H4 (cell line): ENCODE measurements at places on chromosomes 11 and 22.

GRCh38 chr11:61059260-61059752, 43.0 kb upstream of the CD5 start:
- no peak for DNase-seq

GRCh38 chr11:65298655-65299179, 15.9 kb upstream of the CDC42EP2 start:
- no peak for DNase-seq

- no peak for DNase-seq
Measured at GRCh38 chr11:15926071-15926470, 430.3 kb downstream of the SOX6 start.

GRCh38 chr22:29145321-29146072, 60.2 kb upstream of the EMID1 start:
- DNase-seq = no peak

DNA sequence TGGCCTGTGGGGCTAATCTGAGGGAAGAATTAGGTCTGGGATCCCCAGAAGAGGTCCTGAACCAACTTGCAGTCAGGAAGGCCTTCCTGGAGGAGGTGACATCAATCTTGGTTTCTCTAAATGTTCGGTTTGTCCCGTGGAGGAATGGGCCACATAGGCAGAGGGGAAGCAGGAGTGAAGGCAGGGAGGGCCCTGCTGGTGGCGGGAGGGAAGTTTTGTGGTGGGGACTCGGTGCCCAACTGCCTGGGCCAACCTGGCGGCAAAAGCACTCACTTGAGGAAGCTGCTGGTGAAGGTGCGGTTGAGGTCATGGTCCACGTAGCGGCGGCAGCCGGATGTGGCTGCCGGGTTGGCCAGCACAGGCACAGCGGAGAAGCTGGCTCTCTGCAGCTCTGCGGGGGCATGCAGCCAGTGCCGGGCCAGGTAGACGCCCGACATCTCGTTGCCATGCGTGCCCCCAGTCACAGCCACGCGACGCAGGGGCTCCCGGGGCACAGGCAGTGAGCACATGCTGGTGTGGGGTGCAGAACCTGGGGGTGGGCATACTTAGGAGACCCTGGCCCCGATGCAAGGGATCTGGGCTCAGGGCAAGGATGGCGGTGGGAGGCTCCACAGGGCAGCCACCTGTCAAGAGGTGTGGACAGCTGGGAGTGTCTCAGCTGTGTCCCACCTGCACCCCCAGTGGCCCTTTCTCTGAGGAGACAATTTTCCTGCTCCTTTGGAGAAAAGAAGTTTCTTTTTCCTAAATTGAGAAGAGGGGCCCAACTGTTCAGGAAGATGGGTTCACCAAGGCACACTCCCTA, 3.8 kb downstream of the ACY3 start:
- DNase-seq = no peak

DNA sequence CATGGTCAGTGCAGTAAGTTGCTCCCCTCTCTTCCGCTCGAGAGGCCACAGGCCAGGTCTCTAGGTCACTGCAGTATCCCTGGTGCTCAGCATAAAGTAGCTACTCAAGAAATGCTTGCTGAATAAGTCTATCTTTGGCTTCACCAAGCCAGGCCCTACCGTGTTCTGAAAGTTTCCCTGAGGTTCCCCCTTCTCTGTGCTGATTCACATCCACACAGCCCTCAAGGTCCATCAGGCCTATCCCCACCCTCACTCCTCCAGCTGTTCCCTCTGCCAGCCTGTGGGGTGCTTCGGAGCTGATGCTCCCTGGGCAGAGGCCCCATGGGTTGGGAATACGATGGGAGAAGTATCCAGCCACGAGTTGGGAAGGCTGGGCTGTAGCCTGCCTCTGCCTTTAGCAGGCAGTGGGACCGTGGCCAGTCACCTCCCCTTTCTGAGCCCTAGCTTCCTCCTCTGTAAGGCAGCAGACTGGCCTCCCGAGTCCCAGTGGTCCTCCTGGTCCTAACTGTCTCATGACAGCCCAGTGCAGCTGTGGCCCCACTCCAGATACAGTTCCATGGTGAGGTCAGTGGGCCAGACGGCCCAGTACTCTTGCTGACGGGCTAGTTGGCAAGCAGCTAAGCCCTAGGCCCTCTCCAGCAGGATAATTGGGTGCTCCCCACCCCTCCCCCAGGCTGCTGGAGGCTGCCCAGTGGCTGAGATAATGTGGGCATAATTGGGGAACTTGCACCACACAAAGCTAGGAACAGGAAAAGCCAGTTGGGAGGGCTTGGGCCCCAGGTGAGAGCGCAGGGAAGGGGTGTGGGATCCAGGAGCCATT, 48.2 kb downstream of the NECTIN1 start:
- DNase-seq = no peak

GRCh38 chr11:76329084-76329648, 51.8 kb downstream of the THAP12 start:
- DNase-seq = no peak

- DNase-seq = peak; percentile 41
Measured at GRCh38 chr11:32960553-32961164, 55.0 kb upstream of the DEPDC7 start.

- no peak for DNase-seq
Measured at GRCh38 chr22:43449831-43450225, 38.0 kb downstream of the MPPED1 start.

DNA sequence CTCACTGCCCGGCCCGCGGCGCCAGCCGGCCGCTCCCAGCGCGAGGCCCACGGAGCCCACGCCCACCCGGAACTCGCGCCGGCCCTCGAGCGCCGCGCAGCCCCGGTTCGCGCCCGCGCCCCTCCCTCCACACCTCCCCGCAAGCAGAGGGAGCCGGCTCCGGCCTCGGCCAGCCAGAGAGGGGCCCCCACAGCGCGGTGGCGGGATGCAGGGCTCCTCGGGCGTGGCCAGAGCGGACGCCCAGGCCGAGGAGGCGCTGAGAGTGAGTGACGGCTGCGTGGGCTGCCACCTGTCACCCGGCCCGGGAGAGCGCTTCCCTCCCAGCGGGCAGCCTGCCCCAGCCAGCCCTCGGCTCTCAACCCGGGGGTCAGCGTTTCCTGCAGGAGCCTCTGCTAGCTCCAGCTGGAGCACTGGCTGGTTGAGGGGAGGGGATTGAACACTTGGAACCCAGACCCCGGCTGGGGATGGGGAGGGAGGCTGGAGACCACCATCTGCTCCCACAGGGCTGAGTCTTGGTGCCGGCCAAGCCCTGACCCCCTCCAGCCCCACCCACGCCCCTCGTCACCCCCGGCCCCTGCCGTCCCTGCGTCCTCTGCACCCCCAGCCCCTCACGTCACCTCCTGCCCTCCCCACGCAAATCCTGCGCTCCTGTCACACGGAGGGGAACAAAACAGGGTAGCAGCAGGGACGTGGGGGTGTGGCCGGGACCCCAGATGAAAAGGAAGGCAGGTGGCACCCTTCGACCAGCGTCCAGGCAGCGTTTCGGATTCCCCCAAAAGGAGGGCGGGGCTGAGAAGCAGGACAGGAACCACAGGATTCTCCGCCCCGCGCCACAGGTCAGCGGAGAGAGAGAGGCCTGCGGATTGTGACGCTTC, 157.0 kb downstream of the BRD1 start:
- DNase-seq = no peak

GRCh38 chr11:69270941-69271340, 23.0 kb upstream of the MYEOV start:
- DNase-seq = no peak

DNA sequence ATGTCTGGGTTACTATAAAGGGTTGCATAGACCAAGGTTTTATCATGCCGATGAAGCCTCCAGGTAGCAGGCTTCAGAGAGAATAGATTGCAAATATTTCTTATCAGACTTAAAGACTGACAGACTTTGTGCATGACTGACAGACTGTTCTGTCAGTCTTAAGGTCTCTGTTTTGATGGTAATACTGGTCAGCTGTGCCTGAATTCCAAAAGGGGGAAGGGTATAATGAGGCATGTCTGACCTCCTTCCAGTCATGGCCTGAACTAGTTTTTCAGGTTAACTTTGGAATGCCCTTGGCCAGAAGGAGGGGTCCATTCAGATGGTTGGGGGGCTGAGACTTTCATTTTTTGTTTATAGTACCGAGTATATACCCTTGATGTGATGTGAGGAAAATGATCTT, 4.7 kb upstream of the KCTD14 start:
- no peak for DNase-seq

DNA sequence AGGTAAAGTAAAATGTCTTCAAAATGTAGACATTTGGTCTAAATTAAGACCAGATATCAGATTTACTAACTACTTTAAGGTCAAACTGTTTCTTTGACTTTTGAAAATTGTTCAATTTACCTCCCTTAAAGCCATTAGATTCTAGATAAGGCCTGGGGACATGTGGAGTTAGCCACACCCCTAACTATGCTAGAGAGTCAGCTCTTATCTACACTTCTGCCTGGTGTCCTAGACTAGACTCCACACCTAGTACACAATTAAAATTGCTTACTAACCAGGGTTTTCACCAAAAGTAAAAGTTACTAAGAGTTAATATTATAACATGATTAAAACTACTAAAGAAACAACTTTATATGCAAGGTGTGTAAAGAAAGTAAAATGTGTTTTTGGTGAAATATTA, 43.6 kb upstream of the DBX1 start:
- DNase-seq = no peak

- no peak for DNase-seq
Measured at GRCh38 chr22:23062616-23063538, 7.4 kb upstream of the GNAZ start.

- DNase-seq = no peak
Measured at GRCh38 chr11:115411120-115411519, 93.1 kb downstream of the CADM1 start.

DNA sequence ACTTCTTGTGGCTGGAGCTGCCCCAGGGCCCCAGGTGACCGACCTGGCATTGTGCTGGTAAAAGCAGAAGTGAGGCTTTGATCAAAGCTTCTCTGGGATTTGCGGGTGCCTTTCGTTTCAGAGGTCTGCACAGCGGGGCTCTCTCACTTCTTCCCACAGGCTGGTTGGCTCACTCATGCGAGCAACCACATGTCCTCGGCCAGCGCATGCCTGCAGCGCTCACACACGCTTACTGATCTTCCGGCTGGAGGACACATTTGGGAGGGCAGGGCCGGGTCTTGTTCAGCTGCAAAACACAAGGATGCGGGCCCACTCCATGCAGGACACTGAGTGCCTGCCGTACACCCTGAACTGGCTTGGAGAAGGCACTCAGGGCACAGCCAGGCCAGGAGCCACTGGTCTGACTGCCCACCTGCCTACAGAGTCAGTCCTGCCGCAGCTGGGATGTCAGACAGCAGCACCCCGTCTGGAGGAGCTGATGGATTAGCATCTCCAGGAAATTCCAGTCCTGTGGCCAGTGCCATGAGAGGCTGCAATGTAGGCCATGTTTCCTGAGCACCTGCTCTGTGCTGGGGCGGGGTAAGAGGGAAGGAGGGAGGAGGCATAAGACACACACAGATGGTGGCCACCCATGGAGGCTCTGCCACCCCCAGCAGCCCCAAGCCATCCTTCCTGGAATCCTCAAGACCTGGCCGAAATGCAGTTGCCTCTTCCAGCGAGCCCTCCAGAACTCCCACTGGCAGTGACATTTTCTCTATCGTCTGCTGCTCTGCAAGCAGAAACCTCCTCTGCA, 1383.2 kb downstream of the BRD1 start:
- no peak for DNase-seq
